ENCODE measurements at places on chromosomes 16 and 17.

- no peak for DNase-seq
These were observed 7.7 kb downstream of the HAPSTR1 start for GRCh38 chr16:9099131-9099625.

- DNase-seq, result no peak
These were observed 941 bp upstream of the MRPS34 start for GRCh38 chr16:1773703-1774447.

- no peak for DNase-seq
These were observed 25.6 kb downstream of the PIEZO1 start for GRCh38 chr16:88759245-88759975.

- DNase-seq, result no peak
These were observed 65.2 kb downstream of the ZZEF1 start for GRCh38 chr17:4077581-4077980.

All from H4 (cell line).